ENCODE measurements at places on chromosomes 6 and 20.

GRCh38 chr6:1984346-1984994 is 260.9 kb downstream of the GMDS start:
- no peak for DNase-seq

GRCh38 chr6:10534419-10534762 is 13.2 kb downstream of the GCNT2 start:
- no peak for DNase-seq

DNA sequence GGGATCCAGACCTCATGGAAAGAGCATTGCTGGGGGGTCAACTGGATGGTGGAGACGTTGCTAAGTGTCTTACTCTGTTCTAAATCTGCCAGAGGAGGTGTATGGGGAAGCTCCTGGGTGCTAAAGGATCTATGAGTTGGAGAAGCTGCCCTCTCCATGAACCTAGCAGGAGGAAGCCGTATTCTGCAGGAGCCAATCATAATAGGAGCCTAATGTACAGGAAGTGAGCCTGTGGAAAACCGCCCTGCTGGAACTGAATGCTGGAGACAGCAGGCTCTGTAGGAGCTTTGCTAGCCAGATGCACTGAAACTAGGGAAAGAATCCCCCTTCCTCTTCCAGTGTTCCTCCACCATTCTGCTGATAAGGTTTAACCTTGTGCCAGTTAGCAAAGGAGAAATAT is 10.9 kb downstream of the CASP8AP2 start:
- DNase-seq = peak; percentile 49

GRCh38 chr20:42281801-42282200 is 663.6 kb upstream of the CHD6 start:
- no peak for DNase-seq

- no peak for DNase-seq
Observed at GRCh38 chr6:125142618-125143017, 11.0 kb upstream of the TPD52L1 start.

DNA sequence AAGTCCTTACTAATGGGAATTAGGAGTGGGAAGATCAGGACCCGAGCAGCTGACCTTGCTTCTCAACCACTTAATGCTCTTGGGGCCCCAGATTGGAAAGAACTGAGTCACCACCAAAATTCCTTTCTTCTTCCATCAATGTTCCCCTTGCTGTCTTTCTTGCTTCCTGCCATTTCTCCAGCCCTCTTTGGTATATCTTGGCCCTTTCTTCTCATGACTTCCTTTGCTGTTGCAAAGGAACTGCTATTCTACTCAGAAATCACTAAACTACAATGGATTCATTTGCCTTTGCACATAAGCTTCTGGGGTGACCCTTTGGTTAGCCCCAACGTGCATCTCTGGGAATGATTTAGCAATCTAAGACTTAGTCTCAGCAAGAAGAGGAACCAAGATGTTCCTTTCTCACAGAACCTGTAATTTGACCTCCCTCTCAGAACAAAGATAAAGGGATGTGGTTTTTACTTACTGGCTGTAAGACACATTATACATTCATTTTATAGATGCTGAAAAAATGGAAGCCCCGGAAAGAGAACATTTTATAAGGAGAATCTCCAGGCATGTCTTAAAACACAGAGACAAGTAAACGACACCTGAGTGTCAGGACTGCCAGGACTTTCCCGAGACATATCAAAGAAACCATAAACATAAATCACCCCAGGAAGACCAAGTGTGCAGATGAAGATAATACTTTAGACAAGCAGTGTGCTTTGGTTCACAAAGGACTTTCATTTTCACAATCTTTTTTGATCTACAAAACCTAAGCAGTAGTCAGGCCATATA is 99.0 kb upstream of the TNFAIP3 start:
- DNase-seq = peak; percentile 63

- no peak for DNase-seq
Observed at GRCh38 chr6:63188828-63189227, 22.4 kb upstream of the FKBP1C start.

- DNase-seq = no peak
Observed at GRCh38 chr20:49561256-49561655, 6.7 kb downstream of the PTGIS start.

- DNase-seq = no peak
Observed at GRCh38 chr6:8855411-8855810, 420.1 kb upstream of the SLC35B3 start.

DNA sequence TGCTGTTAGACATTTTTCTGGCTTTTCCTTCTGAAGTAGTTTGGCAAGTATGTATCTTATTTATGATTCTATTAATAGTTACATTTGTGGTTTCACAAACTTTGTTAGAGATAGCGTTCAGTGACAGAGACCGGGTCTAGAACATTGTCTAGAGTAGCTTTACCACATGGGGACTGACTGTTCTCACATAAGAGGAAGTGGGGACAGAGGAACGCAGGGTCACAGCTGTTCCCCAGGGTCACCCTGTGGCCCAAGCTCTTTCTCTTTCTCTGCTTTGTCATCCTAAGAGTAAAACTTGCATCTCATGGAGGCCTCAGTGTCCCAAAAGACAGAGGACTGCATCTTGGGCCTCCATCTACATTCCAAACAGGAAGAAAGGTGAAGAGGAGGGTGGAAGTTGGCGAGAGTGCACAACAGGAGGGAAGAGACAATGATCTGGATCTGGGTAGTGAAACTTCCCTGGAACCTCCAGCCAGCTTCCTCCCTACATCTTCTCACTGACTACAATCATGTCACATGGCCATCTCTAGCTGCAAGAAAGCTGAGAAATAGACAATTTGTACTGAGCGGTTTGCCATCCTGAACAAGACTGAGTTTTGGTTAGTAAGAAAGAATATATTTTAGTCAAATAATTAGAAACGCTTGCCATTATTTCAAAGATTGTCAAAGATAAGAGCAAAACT is 645.8 kb upstream of the ARID1B start:
- no peak for DNase-seq

DNA sequence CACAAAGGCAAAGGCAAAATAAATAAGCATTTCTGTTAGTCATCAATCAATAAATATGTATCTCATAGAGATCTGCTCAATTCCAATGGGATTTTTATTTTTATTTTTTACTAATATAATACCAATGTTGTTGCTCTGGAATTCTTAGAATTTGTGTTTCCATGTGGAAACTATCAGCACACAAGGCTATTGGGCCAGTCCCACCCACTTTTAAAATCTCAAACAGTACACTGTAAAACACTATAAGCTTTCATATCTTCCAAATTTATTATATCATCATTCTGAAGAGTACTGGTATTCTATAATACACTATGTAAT is 563.8 kb upstream of the MARCKS start:
- DNase-seq = no peak

- DNase-seq = peak; percentile 51
Observed at GRCh38 chr6:13712599-13712898, 914 bp upstream of the RANBP9 start.

- DNase-seq = no peak
Observed at GRCh38 chr6:107624050-107624449, 134.1 kb downstream of the SOBP start.

GRCh38 chr20:60754856-60755255 is 497.2 kb upstream of the CDH4 start:
- no peak for DNase-seq

- no peak for DNase-seq
Observed at GRCh38 chr6:157586476-157587126, 205.6 kb downstream of the ZDHHC14 start.

- DNase-seq = no peak
Observed at GRCh38 chr6:154471609-154472362, 38.7 kb downstream of the CNKSR3 start.

GRCh38 chr6:3678946-3679345 is 72.6 kb downstream of the PXDC1 start:
- DNase-seq = no peak

- no peak for DNase-seq
Observed at GRCh38 chr20:20772497-20773085, 60.1 kb upstream of the RALGAPA2 start.

DNA sequence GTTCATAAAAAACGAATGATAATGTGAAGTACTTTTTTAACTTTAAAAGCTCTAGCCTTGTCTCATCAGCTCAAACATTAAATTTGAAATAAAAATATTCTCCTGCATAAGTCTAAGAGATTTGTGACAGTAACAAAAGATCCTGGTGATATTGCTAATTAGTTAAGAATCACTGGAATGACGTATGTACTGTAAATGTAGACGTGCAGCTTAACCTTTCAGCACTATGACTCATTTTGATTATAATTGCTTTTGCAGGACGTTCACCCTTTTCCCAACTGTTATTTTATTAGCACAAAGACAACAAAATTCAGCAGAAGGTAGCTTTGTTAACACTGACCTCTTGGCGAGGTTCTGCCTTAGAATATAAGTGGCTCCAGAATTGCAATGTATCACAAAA is 68.6 kb downstream of the TENT5A start:
- peak; percentile 10 for DNase-seq

- DNase-seq = no peak
Observed at GRCh38 chr6:29510746-29511300, 23.1 kb upstream of the MAS1L start.

DNA sequence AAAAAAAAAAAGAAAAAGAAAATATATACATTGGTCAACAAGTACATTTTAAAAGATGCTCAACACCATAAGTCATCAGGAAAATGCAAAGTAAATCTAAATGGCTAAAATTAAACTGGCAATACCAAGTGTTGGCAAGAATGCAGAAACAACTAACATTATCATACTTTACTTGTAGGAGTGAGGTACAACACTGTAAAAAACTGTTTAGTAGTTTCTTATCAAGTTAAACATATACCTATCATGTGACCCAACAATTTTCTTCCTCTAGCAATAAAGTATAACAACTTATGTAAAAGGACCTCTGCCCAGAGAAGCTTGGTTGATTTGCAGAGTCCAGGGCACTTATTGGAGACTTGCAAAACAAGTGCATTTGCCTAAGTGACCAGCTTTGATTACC is 40.4 kb downstream of the LMBRD1 start:
- no peak for DNase-seq

DNA sequence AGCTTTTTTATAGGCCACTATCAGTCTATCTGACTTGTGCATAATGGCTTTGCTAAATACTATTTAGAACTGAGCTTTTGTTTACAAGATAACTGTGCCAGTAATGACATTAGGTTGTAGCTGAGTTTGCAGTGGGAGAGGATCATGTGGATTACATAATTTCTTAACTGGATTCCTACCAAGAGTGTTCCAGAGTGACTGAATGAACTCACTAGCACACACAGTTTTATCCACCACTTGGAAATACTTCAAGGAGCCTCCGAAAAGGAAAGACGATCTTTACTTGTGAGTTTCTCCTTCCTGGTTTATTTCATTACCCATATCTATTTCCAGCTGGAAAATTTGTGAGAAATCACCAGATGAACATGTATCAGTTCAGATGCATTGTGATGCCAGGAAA is 10.9 kb upstream of the SYNE1 start:
- DNase-seq = peak; percentile 59

DNA sequence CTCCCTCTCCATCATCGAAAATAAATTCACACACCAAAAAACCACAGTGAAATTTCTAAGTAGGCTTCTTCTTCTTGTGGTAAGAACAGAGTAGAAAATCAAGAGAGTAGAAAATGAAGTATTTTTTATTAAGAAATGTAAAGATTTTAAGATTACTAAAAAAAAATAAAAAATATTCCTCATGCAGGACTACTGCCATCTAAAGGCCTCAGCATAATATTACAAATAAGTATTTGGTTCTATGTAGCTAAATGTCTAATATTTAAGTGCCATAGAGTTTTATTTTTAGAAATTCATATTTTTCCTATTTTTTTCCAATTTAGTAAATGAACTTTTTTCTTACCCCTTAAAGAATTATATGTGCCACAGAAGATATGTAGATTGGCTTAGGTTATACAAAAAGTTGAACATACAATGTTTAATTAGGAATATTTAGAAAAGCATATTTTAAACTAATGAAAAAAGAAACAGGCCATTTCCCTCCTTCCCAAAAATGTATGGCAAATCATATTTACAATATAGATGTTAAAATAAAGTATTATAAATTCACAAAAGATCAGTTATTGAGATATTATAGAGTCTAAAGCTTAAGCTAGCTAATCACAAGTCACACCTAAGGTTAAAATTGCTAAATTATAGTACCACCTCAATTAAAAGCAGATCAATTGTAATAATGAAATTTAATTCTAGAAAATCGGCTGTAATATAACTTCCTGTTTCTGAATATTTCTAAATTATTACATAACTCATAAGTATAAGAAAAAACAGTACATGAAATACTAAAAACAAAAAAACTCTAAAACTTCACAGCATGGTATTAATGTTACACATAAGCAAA is 3.5 kb upstream of the NT5DC1 start:
- DNase-seq = peak; percentile 49

GRCh38 chr6:51640021-51640420 is 447.4 kb downstream of the PKHD1 start:
- DNase-seq = no peak

GRCh38 chr20:11091511-11091910 is 417.7 kb upstream of the JAG1 start:
- peak; percentile 8 for DNase-seq

- no peak for DNase-seq
Observed at GRCh38 chr6:130426066-130426721, 60.4 kb downstream of the TMEM200A start.

DNA sequence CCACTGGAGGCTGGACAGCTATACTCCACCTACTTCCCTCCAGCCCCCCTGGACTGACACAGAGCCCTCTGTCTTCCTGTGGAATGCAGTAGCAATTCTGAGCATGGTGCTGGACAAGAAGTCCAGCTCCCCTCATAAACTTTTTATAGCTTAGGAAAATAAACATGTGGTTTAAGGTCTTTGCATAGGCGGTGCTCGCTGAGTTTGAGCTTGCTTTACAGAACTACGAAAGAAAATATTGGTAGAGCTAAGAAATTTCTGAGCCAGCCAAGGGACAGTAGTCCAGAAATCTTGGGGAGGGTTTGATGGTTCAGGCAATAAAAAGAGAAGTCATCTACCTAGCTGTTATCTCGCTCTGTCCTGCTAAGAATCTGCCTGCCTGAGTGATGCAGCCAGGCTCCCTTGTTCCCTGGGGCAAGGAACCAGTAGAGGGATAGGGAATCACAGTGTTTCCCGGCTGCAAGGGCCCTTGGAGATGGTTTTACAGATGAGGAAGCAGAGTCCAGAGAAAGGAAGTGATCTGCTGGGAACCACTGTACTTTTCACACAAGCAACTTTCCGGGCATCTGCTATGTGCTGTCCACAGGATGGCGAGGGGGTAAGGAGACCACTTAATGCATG is 343.4 kb downstream of the CDC5L start:
- peak; percentile 10 for DNase-seq

GRCh38 chr20:25281541-25281991 is 33.7 kb downstream of the PYGB start:
- no peak for DNase-seq
